ENCODE measurements at places on chromosomes 5 and 9. TPM values are rescaled to one million over a fixed set of nuclear protein-coding genes. Genes with fewer than 3 reads are reported as not detected.

DNA sequence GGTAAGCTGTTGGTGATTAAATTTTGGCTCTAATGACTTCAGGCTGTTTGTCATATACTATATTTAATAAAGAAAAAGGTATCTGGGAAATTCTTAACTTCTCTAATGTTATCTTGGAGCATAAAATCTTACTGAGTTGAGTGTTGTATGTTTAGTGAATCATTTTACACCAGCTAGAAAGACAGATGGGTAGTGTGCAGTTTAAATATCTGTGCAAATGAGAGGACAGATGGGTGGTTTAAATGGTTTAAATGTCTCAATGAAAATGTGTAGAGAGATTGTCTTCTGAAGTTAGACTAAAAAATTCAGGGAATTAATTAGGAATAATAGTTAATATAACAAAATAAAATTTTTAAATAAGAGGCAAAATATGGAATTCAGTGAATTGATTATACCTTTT is 114.5 kb downstream of the FER start:
- no peak for DNase-seq

DNA sequence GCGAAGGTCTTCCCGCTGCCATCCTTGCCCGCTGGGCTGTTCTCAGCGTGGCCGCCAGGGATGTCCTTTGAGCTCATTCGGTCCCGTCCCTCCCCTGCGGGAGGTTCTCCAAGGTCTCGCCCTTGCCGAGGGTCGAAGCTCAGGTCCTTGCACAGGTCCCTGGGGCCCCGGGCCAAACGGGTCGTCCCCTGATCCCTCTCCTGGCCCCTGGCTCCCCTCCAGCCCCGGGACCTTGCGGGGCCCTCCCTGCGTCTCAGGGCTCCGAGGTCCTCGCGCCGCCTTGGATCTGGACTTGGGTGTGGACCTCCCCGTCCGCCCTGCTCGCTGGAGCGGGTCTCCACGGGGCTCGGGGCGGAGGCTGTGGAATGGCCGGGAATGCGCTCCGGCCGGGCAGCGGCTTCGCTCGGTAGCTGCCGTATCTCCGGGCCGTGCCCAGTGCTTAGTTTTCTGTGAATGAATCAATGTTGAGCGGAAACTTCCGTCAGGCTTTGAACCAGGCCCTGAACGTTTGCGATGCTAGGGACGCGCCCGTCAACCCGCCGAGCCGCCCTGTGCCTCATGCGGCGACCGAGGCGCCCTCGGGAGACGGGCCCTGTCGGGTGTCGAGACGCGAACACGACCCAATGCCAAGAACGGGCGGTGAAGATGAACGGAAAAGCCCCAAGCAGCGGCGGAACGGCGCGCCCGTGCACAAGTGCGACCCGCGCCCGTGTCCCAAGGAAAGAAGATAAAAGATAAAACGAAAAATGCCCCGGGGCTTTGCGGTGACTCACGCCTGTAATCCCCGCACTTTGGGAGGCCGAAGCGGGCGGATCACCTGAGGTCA is 780 bp downstream of the RNU6ATAC start:
- no peak for DNase-seq

DNA sequence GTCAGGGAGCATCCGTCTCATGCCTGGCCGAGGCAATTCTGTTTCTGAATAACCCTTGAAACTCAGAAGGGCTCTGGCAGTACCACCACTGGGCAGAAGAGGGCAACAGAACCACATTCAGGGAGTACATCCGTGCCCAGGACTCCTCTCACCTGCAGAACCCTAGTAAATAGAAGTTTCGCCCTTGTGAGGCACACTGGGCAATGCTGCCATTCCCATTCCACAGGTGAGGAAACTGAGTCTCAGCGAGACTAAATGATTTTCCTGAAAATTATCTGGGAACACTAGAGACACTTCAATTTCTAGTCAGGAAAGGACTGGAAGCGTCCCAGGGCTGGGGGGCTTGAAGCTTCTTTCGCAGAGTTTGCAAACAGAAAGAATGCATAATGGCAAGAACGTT is 74.7 kb downstream of the FGF1 start:
- DNase-seq = no peak

GRCh38 chr5:88713818-88714217 is 169.2 kb downstream of the MEF2C start:
- DNase-seq = no peak

- no peak for DNase-seq
Observed at GRCh38 chr5:90855296-90856010, 296.9 kb downstream of the ADGRV1 start.

DNA sequence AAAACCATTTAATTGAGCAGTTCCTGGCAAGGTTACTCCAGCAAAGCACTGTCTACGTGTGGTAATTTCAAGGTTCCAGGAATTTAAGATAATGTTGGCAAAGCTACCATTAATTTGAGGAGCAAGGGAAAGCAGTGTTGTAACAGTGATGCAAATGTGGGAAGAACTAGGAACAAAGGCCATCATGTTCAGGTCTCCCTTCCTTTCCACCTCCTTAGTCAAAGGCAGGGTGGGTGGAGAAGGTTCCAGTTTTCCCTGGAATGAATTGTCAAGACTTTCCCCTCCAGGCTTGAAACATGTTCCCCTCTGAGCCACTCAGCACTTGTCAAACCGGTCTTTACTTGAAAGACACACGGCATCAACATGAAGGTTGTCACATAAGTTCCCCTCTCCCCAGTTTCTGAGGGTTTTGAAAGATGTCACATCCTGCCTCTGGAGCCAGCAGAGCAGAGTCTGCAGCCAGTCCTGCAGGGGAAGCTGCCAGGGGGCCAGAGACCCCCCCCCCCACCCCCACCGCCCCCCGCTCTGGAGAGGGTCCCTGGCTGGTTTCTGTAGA is 226.0 kb downstream of the GAS1 start:
- no peak for DNase-seq

DNA sequence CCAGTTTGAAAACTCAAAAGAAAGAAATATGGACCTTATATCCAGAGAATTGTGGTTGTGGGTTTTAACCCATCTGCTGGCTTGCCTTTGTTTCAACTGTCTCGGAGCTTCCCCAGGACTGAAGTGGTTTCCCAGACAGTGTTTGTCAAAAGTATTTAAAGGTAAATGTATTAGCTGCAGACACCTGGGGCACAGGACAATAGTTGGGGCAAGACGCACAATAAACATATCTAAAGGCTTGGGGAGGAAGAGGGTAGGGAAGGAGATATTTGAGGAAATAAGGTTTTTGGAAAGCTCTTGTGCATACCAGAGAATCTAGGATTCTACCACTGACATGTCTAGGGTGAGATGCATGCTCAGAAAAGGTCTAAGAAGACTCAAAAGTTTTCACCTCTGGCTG is 99.0 kb downstream of the ADAMTS2 start:
- no peak for DNase-seq

DNA sequence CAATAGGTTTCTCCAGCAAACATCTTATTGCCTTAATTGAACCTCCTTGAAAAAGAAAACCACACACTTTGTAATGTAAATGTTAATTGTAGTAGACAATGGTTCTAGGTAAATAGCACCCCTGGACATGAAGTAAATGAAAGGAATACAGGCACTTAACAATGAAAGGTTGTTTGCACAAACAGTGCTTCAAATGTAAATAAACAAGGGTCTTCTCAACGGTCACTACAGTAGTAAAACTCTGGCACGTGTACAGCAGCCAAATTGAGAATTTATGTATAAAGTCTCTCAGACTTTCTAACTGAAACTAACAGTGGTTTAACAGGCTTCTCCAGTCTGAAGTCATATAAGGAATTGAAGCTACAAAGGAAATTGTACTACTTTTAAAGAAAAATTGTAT is 218.3 kb downstream of the MEF2C start:
- no peak for DNase-seq

GRCh38 chr9:17018540-17019196 is 116.2 kb upstream of the CNTLN start:
- DNase-seq = no peak

- no peak for DNase-seq
Observed at GRCh38 chr9:3088219-3088618, 244.3 kb upstream of the PUM3 start.

- no peak for DNase-seq
Observed at GRCh38 chr9:96195541-96195940, 106.4 kb downstream of the HSD17B3 start.

GRCh38 chr9:4211806-4212205 is 88.1 kb downstream of the GLIS3 start:
- DNase-seq = no peak

DNA sequence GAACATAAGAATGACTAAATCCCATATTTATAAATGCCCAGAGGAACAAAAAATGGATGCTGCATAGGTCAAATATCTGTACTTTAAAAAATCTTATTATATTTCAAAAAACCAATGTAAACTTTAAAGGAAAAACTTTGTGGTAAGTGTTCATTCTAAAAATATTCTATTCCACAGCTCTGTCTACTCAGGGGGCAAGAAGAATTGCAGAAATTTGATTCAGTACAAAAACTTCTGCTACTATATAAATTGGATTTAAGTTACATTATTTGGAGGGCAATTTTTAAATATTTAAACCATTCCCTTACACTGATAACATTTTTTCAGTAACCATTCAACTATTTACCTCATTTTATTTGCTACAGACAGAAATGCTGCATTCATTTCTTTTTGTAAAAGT is 32.1 kb downstream of the NFIB start:
- DNase-seq = no peak

DNA sequence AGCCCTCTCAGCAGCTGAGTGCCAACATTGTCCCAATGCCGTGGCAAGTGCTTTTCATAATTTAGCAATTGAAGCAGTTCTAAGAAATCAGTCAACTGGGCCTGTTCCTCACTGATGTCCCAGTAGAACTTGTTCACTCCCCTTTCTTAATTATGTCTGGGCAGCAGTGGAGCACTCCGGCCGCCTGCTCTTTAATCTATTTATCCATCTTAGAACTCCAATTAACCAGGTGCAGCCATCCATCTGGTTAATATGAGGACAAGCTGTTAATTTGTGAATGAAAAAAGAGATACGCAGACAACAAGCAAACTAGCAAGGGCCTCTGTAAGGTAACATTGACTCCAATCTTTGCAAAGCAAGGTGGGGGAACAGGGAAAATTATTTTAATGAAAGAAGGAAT is 39.4 kb downstream of the MAT2B start:
- no peak for DNase-seq

- DNase-seq = no peak
Observed at GRCh38 chr5:22391956-22392355, 461.2 kb downstream of the CDH12 start.

DNA sequence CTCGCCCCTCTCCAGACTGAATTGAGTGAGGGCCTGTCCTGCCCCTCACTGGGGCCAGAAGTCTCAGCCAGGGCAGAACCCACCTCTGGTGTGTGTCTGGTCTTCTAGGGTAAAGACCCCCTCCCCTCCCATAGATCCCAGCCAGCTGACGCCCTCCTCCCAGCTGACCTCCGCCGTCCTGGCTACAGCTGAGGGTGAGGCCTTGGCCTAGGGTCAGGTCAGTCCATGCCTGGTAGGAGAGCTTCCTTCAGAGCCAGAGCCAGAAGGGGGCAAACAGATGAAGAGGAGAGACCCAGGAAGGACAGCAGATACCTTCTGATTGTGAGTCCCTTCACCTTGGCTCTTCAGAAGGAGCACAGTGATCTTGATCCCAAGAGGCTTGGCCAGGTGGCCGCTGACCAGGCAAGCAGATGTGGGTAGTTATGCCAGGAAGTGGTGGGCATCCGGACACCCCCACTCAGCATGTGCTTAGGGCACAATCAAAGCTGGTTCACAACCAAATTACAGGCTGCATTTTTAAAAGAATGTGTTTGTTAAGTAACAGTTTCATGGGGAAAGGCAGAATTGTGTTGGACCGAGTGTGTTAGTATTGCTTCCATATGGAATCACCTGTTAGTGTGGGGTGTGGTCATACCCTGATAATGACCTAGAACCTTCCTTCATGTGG is 29.9 kb downstream of the JADE2 start:
- DNase-seq = no peak

DNA sequence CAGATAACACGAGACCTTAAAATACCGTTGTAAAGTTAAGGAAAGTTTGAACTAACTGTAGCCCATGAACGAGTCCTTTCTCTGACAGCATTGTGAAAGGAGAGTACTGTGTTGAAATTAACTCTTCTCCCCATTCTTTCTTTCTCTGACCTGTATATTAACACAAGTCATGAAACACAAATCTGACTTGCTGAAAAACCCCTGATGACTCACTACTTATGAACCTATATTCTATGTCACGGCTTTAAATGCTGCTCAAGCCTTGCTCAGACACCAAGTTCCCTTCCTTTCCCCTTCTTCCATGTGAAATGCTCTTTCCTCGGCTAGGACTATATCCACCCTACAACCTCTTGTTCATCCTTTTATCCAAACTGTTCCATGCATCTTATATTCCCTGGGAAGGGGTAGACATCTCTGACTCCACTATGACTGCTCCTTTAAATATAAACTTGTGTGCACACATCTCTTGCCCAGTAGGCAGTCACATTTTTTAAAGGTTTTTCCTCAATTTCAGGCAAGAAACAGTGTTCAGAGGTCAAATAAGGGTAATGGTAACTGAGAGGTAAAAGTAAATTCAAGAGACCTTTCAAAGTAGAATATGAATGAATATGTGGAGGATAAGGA is 142.9 kb downstream of the NFIB start:
- DNase-seq = no peak

DNA sequence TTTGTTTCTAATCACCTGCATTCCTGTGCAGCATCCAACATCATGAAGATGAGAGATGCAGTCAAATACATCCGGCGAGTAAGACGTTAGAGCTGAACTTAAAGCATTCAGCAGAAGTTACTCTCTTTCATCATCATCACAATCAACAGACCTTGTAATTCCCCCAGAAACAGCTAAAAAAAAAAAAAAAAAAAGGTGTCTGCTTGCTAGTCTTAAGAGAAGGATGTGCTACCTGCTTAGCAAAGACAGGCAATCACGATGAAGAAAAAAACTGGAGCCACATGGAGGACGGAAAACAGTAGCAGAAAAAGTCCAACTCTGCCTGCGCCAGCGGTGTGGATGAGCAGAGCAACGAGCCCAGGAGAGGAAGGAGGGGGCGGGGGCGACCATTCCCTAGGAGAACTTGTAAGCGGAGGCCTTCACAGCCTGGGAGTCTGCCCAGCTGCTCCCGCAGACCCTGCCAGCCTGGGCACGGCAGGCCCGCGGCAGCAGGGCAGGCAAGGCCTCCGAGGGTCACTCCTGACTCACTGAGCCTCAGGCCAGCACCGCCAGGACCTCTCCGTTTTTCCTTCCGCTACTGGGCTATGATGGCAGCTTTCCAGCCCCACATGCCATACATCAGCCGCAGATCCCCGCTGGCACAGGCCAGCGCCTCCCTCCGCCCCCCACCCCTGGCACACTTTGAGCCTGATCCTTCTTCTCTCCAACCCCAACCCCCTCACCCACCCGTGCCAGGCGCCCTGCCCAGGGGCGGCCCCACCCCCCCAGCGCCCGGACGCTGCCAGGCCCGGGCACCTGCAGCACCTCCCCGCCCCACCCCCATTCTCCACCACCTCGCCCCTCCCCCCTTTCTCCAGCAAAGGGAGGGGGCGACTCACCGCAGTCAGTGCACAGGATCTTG is 1.4 kb downstream of the NRG2 start:
- DNase-seq = no peak

IFNA10 gene
- not detected for polyA plus RNA-seq

LRRC70 gene
- polyA plus RNA-seq = 3.6 TPM

SNCAIP gene
- polyA plus RNA-seq = 8.8 TPM

SLC9A3 gene
- 1.8 TPM for polyA plus RNA-seq
